CD14-positive monocyte (primary cell): ENCODE measurements at places on chromosomes 6 and 20.
A peak's percentile ranks its signal among the peaks of the same experiment; 100 is the strongest.

GRCh38 chr6:31070711-31071197 is 41.6 kb downstream of the C6orf15 start:
- no peak for DNase-seq

DNA sequence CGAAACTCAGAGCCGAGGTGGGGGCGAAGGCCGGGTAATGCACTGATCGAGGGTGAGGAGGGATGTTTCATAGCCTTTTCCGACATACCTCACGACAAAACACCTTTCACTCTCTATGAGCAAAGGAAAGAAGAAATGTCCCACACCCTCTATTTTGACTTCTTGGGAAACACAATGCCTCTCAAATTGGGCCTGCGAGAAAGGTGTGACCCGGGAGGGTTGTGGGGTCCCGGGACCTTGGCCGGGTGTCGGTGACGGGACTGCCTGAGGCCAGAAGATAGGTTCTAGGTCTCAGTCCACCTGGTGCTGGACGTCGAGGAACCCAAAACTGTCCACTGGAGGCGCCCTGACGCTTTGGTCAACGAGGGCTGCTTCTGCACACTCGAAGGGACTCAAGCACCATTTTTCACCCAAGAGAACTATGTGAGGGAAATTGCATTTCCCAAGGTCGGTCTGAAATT is 41.1 kb upstream of the OSTM1 start:
- peak; percentile 37 for DNase-seq

GRCh38 chr20:35821807-35822242 is 50.0 kb downstream of the PHF20 start:
- no peak for DNase-seq

DNA sequence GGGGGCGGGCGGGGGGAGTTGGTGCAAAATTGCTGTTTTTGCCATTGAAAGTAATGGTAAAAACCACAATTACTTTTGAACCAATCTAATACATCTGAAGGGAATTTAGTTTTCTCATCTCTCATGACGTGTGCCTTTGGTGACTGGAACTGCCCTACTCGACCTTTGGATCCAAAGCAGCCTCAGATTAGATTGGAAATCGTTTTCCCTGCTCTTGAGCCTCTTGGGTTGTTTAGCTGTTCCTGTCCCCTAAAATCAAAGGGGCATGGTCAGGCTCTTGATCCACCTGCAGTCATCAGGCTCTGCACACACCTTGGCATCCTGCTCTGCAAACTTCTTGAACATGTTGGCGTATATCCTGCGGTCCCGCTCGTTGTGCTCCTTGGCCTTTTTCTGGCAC is 64.0 kb upstream of the TULP1 start:
- DNase-seq: no peak

DNA sequence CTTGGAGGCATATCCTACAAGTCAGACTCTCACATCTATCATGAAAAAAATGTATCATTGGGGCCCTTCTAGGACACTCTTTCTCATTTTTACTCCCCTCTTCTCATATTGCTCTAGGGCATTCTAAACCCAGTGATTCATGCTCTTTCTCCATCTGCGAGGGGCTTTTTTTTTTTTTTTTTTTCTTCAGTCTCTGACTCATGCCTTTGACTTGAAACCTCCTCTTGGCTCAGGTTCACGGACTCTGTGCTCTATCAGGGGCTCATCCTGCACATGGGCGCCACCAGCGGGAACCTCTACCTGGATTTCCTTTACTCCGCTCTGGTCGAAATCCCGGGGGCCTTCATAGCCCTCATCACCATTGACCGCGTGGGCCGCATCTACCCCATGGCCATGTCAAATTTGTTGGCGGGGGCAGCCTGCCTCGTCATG is 17.8 kb downstream of the SLC22A1 start:
- no peak for DNase-seq

DNA sequence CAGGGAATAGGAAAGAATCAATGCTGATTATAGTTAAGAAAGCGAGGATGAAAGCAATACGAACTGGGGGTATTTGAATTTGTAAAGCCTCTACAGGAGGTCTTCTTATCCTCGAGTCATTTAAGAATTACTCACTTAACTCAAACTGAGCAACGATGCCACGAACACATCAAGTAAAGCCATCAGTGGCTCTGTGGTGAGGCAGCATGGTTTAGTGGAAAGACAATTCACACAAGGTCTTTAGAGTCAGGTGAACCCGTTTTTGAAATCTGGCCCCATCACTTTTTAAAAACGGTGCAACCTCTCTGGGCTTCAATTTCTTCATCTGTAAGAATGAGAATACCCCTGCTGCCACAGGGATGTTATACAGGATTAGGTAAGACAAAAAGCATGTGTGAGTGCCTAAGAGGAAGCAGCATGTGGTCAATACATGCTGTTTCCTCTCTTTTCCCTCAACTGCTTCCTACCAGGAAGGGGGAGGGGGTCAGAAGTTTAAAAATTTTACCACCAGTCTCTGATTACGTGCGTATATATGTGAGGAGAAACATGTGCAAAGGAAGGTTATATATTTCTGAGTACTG is 162.0 kb downstream of the BTBD9 start:
- DNase-seq: peak; percentile 11

GRCh38 chr6:111555036-111555435 is 50.6 kb downstream of the TRAF3IP2 start:
- no peak for DNase-seq

GRCh38 chr20:6228302-6228843 is 105.5 kb upstream of the FERMT1 start:
- DNase-seq: no peak

- DNase-seq: no peak
Observed at GRCh38 chr20:58965270-58966064, 15.6 kb upstream of the NELFCD start.

DNA sequence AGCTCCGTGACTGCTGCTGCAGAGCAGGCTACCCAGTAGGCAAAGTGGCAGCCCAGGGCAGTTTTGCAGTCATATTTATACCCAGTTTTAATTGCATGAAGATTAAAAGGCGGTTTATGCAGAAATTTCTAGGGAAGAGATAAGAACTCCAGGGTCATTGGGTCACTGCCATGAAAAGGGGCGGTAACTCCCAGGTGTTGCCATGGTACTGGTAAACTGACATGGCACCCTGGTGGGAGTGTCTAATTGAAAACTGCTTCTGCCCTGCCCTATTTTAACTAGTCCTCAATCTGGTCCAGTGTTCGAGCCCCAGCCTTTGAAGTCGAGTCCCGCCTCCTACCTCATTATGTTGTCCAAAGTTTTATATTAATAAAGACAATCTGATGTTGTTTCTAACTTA is 75.0 kb upstream of the FUCA2 start:
- DNase-seq: no peak

- peak; percentile 55 for DNase-seq
Observed at GRCh38 chr6:18391023-18391422, 3.9 kb downstream of the RNF144B start.

DNA sequence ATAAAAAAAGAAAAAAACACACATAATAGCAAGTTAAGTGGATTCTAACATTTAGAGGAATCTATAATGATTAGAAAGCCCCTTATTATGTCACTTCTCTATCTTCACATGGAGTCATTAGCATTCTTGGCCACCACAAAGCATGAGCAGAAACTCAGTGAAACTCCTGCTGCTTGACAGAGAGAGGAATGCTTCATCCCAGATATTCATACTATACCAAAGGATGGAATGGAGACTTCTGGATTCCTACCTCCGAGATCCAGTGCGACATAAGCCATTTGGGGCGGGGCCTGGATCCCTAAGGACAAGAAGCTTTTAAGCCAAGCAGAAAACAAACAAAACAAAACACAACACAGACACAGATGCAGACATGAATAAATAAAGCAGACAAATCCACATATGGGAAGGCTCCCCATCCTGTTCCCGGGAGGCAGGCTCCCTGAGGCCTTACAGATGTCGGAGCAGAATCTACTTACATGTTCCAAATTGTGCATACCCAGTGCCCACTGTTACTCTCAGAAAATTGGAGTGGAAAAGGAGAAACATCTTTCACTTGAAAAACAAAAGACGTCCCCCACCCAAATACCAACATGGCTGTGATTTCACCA is 727.3 kb downstream of the MAFB start:
- no peak for DNase-seq

GRCh38 chr20:58088625-58089024 is 139.8 kb downstream of the ANKRD60 start:
- no peak for DNase-seq

- no peak for DNase-seq
Observed at GRCh38 chr6:20706238-20706938, 172.1 kb downstream of the CDKAL1 start.

- no peak for DNase-seq
Observed at GRCh38 chr20:62908971-62909791, 17.1 kb downstream of the DIDO1 start.

GRCh38 chr20:45189067-45189609 is 14.4 kb downstream of the PI3 start:
- no peak for DNase-seq

DNA sequence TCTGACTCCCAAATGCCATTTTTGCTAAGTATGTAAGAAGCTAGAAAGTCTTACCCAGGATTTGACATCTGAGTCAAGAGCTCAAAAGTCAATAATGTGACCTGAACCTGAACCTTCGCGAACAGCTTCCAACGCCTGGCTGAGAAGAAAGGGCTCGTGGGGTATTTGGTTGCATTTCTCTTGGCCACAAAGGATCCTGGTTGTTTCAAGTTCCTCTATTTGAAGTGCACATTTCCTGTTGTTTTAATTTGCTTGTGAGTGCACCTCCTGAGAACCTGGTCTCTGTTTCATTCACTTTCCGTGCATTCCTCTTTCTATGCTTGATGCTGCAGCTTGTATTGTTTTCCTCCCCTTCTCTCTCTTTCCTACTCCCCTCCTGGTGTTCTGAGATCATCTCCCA is 212.5 kb downstream of the FOXA2 start:
- DNase-seq: peak; percentile 13

DNA sequence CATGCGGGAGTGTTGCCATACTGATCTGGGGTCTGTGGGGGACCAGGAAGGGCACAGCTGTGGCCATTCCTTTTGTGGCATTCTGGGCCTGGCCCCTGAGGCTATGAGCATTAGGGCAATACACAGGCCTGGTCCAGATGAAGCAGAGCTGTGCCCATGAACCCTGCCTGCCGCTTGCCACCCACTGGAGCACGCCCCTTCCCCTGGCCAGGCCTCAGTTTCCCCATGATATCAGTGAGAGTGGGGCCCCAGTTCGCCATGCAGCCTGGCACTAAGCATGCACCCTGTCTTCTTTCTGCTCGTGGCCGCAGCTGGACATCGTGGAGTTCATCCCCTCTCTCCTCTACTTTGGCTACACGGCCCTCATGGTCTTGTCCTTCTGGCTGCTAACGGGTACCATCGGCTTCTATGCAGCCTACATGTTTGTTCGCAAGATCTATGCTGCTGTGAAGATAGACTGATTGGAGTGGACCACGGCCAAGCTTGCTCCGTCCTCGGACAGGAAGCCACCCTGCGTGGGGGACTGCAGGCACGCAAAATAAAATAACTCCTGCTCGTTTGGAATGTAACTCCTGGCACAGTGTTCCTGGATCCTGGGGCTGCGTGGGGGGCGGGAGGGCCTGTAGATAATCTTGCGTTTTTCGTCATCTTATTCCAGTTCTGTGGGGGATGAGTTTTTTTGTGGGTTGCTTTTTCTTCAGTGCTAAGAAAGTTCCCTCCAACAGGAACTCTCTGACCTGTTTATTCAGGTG is 42.4 kb downstream of the PLAGL2 start:
- no peak for DNase-seq

DNA sequence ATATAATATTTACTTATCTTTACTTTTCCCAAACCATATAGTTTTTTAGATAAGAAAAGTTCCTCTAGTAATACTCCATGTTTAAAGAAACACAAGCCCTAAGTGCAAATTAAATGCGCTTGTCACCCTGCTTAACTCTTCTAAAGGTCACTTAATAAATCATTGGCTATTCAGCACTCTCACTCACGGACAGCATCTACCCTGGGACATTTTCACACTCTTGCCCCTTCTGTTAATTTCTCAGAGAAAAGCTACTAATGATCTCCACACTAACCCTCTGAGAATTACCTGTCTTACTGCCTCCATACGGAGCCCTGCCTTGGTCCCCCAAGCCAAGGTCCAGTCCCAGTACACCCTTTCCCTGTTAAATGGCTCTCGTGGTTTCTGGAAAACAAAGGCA is 102.2 kb downstream of the NRN1 start:
- no peak for DNase-seq

- no peak for DNase-seq
Observed at GRCh38 chr6:69232496-69232895, 564.3 kb downstream of the LMBRD1 start.

- no peak for DNase-seq
Observed at GRCh38 chr20:48983423-48984400, 62.2 kb downstream of the ARFGEF2 start.

DNA sequence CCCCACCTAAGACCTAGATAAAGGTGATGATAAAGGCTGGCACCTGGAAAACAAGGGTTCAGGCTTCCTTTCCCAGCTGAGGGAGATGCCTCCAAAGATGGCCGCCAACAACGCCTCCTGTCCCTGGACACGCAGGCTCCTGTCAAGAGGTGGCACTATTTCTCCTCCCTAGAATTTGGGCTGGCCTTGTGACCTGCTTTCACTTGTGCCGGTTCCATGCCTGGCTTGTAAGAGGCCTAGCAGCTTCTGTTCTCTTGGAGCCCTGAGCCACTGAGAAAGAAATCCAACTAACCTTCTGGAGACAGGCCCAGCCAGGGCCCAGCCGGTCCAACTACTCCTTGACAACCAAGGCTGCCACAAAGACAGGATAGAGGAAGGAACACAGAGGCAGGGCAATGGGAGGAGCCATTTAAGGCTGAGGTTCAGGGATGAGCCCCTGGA is 60.2 kb upstream of the RALY start:
- peak; percentile 37 for DNase-seq

- DNase-seq: peak; percentile 32
Observed at GRCh38 chr6:1524040-1524480, 85.7 kb upstream of the FOXC1 start.

DNA sequence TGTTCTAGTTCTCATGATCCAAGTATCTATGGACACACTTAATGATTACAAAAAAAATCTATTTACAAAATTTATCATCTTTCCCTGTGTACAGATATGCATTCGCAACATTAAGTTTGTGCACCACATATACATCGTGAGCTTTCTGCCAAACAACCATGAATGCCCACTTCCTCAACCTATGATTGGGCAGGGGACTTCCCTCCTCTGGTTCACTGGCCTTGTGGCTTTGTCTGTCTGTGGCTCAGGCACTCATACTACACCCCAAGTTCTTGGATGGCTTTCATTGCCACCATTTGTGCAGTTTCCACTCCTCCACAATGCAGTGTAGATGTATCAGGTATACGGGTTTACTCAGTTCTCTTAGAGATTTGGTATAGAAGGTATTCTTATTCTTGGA is 74.9 kb downstream of the HS3ST5 start:
- no peak for DNase-seq

GRCh38 chr6:136539967-136540652 is 10.1 kb downstream of the MAP7 start:
- DNase-seq: no peak
